ENCODE measurements at places on chromosomes 5 and 9. TPM values are rescaled to one million over a fixed set of nuclear protein-coding genes. Genes with fewer than 3 reads are reported as not detected.

The OMD gene
- not detected for total RNA-seq

The GFI1B gene
- not detected for total RNA-seq

The SPATA31A6 gene
- total RNA-seq, result not detected

The IGIP gene
- 2.0 TPM for total RNA-seq

The PCDHGA5 gene
- total RNA-seq, result 0.60 TPM

The PCA3 gene
- total RNA-seq, result 0.20 TPM

The SLC28A3 gene
- total RNA-seq, result not detected

The FAM221B gene
- total RNA-seq, result not detected

The GKAP1 gene
- 1.1 TPM for total RNA-seq

The DMGDH gene
- total RNA-seq, result 0.40 TPM

The SRA1 gene
- 16.3 TPM for total RNA-seq

The SLC45A2 gene
- total RNA-seq, result under 0.01 TPM

The BARX1 gene
- not detected for total RNA-seq

Data from lung microvascular endothelial cell (primary cell).